ENCODE measurements at places on chromosomes 5 and 9.

- no peak for DNase-seq
These were observed 179.2 kb downstream of the FGF18 start for GRCh38 chr5:171598641-171599152.

GRCh38 chr5:115520191-115520590, 24.4 kb downstream of the FEM1C start:
- DNase-seq, result no peak

GRCh38 chr9:128142061-128142460, 7.2 kb upstream of the LCN2 start:
- no peak for DNase-seq

DNA sequence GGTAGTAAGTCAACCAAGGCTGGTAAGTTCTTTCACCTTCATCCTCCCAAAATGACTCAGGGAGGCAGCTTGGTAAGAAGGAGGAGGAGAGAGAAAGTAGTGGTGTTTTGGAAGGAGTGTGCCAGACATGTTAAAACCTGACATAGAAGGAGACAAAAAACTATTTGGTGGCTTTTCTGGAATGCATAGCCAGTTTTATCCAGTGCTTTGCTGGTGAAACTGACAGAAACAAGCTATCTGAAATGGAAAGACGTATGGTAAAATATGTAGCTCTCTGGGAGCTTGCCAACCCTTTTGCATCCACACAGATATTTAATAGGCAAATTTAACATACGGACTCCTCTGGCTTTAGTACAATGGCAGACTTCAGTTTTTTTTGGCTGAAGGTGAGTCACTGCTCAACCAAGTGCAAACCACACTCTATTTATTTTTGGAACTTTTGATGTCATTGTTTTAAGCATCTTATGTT, 45.4 kb downstream of the RAB14 start:
- DNase-seq, result no peak

DNA sequence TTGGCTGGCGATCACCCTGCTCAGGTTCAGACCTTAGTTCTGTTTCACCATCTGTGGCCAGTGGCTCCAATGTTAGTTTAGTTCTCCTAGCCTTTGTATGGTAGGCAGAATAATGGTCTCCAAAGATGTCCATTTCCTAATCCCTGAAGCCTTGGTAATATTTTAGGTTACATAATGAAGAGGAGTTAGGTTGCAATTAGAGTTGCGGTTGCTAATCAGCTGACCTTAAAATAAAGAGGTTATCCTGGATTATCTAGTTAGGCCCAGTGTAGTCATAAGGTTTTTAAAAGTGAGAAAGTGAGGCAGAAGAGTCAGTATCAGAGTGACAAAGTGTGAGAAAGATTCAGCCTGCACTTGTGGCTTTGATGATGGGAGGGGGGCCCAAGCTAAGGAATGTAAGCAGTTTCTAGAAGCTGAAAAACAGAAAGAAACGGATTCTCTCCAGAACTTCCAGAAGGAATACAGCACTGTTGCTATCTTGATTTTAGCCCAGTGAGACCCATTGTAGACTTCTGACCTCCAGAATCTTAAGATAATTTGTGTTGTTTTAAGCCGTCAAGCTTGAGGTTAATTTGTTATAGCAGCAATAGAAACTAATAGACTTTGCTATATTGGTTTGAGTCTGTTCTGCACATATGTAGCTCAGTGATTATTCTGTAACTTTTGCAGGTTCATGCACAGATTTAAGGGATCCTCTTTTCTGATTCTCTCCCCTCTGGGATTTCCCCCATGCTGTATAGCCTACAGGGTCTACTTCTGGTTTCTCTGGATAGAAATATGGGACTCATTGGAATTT, 21.6 kb downstream of the LNPEP start:
- no peak for DNase-seq

DNA sequence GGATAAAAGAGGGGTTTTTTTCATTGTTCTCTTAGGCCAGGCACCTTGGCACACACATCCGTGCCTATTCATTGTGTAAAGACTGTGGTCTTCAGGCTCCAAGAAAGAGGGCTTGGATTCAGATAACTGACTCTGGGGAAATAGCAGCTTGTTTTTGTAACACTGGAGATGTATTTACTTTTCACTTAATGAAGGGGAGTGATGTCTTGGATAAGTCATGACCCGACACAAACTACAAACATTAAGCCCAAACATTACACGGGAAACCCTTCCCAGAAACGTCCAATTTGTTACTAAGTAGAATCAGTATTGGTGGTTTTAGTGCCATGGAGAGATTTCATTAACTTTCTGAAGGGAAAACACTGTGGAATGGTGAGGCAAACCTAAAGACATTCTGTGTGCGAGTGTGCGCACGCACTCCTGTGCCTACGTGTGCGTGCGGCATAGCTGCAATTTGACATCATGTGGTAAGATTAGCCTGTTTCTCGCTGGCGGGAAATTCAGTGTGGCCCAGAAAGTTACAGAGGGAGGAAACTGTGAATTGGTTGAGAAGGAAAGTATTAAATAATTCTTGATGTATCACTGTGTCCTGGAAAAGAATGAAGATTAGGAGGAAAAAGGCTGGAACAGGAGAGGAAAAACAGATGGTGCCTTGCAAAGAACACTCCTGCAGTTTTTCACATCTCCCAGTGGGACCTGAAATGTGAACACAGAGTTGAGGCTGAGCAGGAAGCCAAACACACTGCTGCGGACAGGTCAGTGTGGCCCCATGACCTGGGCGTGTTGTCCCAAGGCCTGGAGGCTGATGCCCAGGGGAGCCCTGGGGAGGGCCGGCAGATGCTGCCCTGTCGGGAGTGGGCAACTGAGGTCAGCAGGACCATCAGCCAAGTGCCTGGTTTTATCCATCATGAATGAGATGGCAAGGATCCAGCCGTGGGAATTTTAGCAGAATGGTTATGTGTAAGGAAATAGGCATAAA, 108.5 kb downstream of the GAS1 start:
- no peak for DNase-seq

- DNase-seq, result no peak
These were observed 9.5 kb downstream of the MEF2C start for GRCh38 chr5:88873447-88873846.

GRCh38 chr9:136566901-136567300, 21.1 kb upstream of the NOTCH1 start:
- DNase-seq, result no peak

DNA sequence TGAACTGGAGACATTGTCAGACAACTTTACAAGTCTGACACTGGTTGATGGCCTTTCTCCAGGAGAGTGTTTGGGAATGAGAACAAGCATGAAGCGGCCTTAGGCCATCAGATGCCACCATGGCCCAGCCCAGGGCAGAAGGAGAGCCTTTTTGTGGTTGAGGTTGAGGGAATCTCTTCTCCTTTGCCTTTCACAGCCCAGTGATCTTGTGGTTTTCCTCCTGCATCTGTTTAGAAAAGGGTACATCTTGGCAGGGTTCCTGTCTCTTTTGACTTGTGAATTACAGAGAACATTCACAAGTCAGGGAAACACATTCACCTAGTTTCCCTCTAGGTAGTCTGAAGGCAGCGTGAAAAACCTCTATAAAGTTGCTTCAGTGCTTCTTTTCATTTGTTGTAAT, 27.5 kb downstream of the DMRT2 start:
- no peak for DNase-seq

GRCh38 chr5:5317976-5318375, 104.5 kb upstream of the ICE1 start:
- no peak for DNase-seq

DNA sequence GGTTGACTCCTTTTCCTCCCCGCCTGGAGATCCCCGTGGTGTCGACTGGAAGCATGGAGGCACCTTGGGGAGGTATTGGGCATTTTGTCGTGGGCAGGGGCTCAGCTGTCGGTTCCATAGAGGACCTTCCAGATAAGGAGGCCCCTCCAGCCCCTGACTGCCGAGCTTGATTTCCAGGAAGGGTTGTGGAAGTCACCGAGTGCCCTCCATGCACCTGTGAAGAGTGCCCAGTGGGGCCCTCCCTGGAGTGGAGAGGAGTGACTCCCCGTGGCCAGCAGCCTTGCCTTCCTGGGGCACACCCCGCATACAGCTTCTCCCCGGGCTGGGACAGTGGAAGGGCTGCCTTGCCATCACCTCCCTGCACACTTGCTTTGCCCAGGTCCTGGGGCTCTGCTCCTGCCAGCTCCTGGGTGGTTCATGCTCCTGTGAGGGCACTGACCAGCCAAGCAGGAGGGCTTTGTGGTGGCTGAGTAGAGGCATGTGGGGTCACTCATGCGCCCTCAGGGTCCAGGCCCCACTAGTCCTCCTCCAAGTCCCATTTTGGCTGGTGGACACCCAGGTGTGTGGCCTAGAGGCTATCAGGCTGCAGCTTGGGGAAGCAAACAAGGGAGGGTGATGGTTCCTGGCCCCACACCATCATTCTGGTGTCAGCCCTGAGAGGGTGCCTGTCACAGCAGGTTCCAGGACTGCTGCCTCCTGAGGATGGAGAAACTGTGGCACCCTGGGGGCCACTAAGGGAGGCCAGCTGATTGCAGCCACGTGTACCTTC, 133.0 kb downstream of the WNK2 start:
- DNase-seq, result no peak

- DNase-seq, result no peak
These were observed 448.5 kb downstream of the KDM4C start for GRCh38 chr9:7206221-7206758.

GRCh38 chr5:160833806-160834205, 18.2 kb downstream of the ATP10B start:
- DNase-seq, result no peak

- no peak for DNase-seq
These were observed 3.6 kb downstream of the IQGAP2 start for GRCh38 chr5:76406673-76407072.

- DNase-seq, result no peak
These were observed 47.9 kb downstream of the COL5A1 start for GRCh38 chr9:134689321-134690181.

DNA sequence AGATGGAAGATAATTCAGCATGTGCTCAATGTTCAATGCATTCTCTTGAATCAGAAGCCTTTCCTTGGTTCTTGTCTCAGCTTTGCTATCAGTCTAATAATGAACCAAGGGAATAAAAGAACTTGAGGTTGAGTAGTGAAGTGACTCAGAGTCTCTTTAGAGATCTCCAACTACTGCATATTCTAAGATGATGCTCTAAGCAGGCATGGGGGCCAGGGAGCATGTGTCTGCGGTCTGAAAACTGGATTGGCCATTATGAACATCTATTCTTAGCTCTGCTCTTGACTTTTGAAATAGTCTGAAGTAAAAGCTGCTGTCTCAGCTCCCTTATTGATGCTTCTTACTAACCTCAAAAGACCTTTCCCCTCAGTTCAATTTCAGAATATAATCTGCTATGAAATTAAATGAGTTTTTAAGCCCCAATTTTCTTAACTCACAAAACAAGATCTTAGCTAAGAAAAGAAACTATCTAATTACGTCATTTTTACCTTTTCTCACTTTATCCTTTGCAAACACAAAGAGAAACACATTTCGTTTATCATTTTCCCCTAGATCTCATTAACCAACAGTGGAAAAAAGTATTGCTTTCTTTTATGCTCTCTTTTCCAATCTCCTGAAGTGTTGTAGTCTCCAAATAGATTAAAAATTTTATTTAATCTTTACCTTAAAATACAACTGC, 44.8 kb downstream of the PLCXD3 start:
- DNase-seq, result no peak

DNA sequence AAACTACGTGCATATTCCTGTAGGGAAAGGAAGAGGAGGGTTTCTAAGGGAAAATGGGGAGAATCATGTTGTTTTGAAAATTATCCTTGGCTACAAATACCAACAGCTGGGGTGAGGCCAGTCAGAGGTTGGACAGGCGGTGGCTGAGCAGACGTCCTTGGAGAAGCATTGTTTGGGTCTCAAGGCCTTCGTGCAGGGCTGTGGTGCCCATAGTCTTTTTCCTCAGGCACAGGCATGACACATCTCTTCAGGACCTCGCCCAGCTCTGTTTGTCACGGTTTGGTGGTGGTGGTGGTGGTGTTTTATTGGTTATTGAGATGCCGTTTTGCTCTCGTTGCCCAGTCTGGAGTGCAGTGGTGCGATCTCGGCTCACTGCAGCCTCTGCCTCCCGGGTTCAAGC, 27.8 kb upstream of the EGFL7 start:
- no peak for DNase-seq

GRCh38 chr5:159106569-159107282, 7.0 kb upstream of the EBF1 start:
- peak; percentile 29 for DNase-seq

- no peak for DNase-seq
These were observed 58.6 kb downstream of the PTCD2 start for GRCh38 chr5:72378639-72379289.

DNA sequence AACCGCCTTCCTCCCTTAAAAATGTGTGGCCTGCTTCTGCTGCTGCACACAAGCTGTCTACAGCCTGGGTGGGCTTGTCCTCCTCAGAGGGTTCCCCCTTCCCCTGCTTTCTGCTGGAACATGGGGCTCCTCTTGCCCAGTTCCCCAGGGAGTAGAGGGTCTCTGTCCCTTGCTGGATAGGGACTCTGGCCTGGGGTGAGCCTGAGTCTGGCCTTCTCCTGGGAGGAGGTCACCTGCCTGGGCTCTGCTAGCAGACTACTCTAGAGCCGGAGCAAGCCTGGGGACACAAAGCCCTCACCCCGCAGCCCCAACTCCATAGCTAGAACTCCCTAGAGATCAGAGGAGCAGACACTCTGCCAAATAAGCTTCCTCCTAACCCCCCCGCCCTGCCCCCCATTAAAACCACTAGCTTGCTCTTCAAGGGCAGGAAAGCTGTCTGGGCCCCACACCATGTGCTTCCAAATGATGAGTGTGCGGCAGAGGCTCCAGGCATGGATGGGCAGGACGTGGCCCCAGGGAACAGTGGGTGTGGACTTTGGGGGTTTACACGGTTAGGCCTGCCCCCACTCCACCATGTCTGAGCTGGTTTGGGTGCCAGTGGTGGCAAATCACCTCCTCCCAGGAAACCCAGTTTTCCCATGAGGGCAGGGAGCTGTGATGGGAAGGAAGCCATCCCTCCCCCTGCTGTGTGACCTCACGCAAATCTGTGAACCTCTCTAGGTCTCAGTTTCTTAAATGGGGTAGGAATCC, 10.0 kb downstream of the TCF7 start:
- DNase-seq, result no peak

DNA sequence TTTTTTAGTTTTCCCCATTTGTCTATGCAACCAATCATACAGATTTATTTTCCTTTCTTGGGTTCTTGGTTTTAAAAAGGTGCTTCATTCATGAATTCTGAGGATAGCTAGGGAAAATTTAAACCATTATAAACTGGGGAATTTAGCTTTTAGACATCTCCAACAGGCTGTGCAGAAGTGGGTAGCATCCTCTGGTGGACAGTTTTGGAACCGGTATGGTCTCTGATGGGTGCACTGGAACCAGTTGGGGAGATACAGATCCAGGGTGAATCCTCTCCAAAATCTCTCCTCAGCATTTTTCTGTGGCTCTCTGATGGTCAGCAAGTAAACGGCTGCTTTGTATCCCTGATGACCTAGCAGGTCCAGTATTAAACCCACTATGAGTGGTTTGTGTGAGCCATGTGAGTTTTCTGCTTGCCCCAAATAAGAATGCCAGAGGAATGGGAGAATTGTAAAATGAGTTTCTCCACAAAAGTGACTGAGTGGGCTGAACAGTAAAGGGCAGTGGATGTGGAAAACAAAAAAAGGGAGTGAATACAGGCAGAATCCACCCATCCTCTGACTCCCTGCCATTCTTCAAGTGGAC, 9.1 kb upstream of the DNAJC25 start:
- peak; percentile 10 for DNase-seq

Measured in stimulated activated CD8-positive, alpha-beta memory T cell treated with anti-CD3 and anti-CD28 coated beads, Interleukin-15, amount 100 ng/mL, for 4 hours (primary cell).